ENCODE measurements at places on chromosomes 2 and 18.
A peak's percentile ranks its signal among the peaks of the same experiment; 100 is the strongest.

DNA sequence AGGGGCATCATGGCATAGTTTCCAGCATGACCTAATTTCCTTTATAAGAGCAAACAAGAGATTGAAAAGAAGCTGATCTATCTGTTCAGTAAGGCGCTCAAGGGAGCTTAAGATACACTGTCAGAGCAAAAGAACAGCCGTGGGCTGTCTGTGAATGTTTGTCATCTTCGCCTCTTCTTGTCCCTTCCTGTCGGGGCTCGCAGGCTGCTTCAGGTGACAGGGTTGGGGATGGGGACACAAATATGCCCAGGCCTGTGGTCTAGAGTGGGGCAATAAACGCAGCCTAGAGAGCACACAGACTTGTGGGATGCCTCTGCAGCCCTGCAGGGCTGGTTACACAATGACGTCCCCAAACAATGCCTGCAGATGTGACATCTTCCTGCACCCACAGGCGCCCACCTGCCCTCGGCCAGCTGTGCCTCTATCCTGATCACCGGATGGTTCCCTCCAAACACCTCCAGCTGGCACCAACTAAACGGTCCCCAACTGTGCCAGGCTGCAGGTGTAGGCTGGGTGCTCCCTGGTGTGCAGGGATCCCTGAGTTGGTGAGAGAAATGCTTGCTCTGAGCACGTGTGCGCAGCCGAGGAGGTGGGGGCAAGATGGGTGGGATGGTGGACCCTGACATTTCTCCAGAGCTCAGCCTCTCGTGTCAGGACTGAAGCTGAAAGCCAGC, 72.8 kb downstream of the EDAR start:
- DNase-seq, result no peak

DNA sequence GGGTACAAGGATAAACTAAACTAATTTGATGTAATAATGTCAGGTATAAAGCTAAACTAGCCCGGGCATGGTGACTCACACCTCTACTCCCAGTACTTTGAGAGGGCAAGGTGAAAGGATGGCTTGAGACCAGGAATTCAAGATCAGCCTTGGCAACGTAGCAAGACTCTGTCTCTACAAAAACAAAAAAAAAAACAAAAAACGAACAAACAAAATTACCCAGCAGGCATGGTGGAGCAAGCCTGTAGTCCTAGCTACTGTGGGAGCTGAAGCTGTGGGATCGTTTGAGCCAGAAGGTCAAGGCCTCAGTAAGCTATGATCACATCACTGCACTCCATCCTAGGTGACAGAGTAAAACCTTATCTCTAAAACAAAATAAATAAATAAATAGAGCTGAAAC, 131.8 kb upstream of the KYNU start:
- DNase-seq, result no peak

GRCh38 chr2:238339814-238340213, 19.5 kb downstream of the TRAF3IP1 start:
- no peak for DNase-seq

DNA sequence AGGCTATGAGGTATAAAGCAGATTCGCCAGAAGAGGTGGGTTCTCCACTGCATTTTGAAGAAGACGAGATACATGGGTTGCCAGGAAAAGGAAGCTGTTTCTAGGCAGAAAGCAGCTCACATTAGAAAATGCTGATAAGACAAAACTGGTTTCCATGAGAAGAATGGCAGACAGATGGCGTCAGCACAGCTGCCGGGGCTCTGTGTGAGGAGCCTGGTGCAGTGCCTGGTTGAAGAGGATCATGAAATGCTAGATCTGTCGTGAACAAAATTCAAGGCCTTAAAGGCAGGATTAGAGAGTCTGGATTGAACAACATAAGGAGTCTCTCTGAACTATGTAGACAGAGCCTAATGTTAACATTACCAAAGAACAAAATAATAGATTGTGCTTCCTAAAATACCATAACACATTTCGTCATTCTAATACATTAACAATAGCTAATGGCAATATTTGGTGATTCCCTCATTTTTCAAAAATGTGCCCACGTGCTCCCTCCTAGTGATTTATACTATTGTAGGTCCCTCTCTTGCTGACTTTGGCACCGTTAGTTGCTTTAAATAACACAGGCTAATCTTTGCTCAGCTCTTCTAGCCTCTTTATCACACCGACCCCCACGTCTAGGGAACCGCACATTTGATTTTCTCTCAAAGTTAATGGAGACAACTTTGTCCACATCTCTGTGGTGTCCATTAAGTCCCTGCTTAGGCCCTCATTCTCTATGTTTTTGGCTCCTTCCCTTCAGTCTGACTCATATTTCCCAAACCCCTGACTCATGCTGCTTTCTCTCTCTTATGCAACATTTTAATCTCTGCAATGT, 38.2 kb downstream of the EFEMP1 start:
- peak; percentile 89 for DNase-seq

DNA sequence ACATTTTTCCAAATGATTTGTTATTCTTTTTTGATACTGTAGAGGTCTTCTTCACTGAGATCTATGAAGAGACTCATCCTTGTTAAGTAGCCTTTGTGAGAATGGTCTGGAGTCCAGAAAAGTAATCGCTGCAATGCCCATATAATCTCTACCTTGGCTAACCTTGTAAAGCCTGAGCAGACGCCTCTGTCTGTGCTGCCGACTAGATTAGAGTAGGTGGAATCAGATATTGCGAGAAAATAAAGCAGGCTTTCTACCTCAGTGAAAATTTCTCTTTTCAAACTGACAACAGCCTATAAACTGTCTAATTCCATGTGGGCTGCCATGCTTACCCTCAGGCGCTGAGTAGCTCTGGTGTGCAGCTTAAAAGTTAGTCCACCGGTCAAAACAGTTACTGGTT, 17.5 kb upstream of the CERS6 start:
- DNase-seq, result no peak

DNA sequence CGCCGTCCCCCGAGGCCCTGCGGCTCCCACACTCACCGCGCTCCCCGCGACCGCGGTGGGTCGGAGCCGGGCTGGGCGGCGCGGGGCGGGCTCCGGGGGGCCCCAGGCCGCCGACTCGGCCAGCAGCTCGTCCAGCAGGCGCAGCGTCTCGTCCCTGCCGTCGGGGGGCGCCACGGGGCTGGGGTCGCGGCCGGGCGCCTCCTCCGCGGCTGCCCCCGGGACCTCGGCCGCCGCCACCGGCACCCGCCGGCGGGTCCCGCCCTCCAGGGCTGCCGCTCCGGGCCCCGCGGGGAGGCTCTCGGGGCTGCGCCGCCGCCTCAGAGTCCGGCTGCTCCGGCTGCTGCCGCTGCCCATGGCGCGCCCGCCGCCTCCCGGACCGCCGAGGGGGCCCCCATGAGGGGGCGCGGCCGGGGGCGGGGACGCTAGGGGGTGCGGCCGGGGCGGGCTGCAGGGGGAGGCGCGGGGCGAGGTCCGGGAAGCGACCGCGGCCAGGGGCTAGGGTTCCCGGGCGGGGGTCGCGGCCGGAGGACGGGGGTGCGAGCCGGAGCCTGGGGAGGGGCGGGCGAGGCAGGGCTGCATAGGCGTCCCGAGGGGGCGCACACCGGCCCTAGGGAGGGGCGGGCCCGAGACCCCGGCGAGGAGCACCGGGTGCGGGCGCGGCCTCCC, at the start of gene CYS1:
TSS of gene CYS1 (minus strand) at position 542 of the 666 bp plus-strand sequence. CDS start at position 354, 188 bp downstream.
- DNase-seq, result peak; percentile 48
